Suppressor macrophage treated with lipopolysaccharide for 1 hour (primary cell): ENCODE measurements at places on chromosomes 7 and 10.

GRCh38 chr10:818526-819220, 112.8 kb downstream of the LARP4B start:
- no peak for DNase-seq

GRCh38 chr7:5214641-5215040, 24.6 kb downstream of the WIPI2 start:
- DNase-seq = no peak

- peak; percentile 91 for DNase-seq
Observed at GRCh38 chr10:47047577-47048525, 136.6 kb downstream of the PTPN20 start.

- no peak for DNase-seq
Observed at GRCh38 chr10:103619424-103620351, 126.2 kb downstream of the NEURL1 start.

DNA sequence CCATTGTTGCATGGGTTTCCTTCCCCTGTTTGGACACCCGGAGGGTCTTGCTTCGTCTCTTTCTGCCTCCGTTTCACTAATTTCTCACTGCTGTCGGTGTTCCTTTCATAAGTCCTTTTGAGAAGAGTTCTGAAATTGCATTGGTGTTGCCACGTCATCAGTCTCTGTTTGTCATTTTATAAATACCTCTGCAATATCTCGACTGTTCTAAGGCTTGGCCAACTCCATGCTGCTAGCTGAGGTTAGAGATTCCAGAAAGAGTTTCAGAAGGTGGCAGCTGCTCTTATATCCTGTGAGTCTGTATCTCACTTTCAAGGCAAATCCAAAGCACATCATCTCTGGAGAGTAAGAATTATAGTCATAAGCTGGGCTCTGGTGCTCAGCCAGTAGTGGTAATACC, 148.0 kb upstream of the INSYN2A start:
- DNase-seq = no peak

DNA sequence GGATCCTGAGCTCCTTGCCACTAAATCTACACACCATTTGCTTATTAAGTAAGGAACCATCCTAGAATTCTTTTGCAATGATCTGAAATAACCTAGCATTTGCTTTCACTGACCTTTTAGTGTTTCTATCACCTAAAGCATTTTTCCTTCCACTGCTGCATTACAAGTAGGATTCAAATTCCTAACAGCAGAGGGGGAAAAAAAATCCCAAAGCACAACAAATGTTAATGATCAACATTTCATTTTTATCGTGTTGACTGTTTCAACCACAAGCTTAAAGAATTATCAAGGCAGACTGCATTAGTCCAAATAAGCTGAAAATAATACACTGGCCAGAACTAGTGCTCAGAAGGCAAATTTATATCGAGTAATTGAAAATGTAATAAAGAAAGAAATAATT, 174.7 kb upstream of the TCF7L2 start:
- DNase-seq = no peak

DNA sequence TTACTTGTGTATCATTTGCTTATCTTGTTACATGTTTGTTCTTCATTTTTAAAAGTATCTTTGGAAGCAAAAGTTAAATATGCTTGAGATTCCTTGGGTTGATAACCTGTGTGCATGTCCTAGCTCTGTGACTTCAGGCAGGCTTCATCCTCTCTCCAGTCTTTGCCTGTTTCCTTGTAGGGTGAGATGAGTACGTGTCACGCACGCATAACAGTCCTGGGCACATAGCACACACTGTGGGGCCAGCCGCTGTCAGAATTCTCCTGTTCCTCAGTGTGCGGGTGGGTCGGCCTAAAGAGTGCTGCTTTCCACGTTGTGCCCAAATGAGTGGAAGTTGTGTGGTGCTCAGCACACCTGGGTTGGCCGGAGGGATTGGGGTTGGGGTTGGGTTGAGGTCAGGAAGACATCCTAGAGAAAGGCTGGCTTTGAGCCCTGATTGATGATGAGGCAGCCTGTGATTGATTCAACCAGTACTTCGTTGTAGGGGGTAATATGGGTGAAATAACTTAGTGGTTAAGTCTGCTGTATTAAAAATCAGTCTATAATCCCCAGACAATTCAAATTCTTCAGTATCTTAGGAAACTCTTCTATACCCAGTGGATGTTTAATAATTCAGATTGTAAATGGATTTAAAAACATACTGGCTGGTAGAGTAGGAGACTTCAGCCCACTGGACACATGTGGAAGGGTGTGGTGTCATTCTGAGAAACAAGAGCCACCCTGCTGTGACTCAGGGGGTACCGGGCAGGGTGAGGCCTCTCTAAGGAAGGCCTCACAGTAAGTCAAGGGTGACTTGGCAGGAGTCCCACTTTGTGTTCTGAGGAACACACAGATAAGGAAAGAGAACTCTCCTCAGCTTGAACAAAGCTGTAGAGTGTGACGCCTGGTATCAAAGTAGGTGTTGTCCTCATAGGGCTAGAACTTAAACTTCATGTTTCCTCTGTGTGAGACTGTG, 54.8 kb downstream of the DAGLB start:
- DNase-seq = peak; percentile 86

DNA sequence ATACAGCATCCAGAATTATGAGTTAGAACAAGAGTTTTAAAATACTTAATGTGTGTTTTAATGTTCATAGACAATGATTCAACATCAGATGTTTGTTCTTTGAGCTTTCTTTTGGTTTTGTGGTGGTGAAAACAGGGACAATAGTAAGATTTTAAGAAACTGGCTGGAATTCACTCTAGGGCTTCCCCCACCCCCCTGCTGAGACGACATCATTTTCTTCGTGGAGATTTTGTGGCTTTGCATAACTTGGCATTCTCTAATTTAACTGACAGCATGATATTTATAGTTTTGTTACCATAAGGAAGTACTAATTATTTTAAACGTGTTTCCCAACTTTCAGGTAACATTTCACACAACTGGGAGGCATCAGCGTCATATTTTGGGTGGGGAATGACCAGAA, 184.1 kb downstream of the BICC1 start:
- DNase-seq = peak; percentile 20

DNA sequence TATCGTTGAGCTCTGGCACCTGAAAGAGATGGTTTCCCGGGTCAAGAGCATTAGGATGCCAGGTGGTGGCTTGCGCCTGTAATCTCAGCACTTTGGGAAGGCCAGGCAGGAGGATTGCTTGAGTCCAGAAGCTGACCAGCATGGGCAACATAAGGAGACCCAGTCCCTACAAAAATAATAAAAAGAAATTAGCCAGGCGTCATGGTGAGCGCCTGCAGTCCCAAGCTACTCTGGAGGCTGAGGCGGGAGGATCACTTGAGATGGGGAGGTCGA, 6.1 kb upstream of the KCP start:
- no peak for DNase-seq
